BJ (cell line): ENCODE measurements at places on chromosomes 13 and 19. TPM values are rescaled to one million over a fixed set of nuclear protein-coding genes. Genes with fewer than 3 reads are reported as not detected.

Gene TUBA3C
- not detected in 2 replicates for polyA plus RNA-seq

Gene FGF21
- polyA plus RNA-seq = not detected in 2 replicates

Gene KIR3DL1
- polyA plus RNA-seq = not detected in 2 replicates

Gene F7
- 0.05 and 0.11 TPM in 2 replicates for polyA plus RNA-seq

Gene KLF12
- polyA plus RNA-seq = 16.3 and 19.7 TPM in 2 replicates

DNA sequence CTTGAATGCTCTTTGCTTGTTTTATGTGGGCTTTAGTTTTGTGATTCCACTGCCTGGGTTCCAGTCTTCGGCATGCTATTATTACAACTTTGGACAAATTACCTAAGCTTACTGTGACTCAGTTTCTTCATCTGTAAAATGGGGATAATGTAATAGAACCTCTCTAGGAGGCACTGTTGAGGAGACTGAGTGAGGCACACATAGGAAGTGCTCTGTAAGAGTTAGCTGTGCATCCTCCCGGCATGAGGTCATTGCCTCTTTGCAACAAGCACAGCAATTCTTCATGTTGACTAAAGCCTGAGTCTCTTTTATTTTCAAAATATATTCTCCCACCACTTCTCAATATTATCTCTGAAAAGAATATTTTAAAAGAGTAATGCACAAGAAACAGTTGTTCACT, 227.4 kb downstream of the DLEU7 start:
- no peak for DNase-seq

DNA sequence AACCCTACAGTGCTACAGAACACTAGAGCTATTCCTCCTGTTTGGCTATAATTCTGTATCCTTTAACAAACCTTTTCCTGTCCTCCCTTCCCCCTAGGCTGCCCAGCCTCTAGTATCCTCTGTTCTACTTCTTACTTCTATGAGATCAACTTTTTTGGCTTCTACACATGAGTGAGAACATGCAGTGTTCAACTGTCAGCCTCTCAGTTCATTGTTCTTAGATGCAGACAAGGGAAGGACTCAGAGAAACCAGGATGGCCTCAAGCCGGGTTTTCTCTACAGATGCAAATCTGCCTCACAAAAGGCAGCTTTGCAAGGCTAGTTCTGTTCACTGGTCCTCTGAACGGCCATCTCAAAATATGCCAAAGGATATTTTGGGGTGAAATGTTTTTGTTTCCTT, 18.4 kb downstream of the AMER2 start:
- no peak for DNase-seq

DNA sequence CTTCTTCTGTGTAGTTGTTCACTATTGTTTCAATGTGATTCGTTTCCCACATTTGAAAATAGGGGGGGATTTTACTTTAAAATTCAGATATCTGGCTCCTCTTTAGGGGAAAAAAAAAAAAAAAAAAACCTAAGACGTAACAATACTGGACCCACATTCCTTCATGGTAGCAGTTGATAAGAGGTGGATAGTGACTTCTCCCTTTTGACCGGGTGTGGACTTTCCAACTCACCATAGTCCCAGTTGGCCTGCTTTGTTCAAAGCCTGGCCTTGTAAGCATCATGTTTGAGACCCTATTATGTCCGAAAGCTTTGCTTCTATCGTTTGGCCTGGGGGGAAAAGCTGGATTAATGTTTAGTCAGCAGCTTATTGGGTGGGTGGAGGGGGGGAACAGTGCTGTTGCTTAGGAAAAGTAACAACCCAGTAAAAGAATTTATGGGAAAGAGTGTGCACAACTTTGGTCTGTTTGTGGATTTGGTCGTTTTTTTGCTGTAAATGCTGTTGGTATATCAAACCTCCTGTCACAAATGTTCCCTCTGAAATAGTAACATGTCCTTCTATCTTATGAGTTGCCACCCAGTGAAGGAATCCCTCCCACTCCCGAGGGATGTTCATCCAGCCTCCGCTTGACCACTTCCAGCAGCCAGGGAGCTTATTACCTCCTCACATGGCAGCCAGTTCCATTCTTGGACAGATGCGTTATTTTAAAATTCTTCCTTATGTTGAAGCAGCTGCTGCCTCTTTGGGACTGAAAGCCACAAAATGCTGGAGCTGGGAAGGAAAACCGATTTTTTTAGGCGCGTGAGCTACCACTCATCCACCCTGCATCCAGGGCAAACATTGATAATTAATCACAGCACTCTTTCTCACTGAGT, 10.4 kb downstream of the SAMD4B start:
- DNase-seq = no peak

DNA sequence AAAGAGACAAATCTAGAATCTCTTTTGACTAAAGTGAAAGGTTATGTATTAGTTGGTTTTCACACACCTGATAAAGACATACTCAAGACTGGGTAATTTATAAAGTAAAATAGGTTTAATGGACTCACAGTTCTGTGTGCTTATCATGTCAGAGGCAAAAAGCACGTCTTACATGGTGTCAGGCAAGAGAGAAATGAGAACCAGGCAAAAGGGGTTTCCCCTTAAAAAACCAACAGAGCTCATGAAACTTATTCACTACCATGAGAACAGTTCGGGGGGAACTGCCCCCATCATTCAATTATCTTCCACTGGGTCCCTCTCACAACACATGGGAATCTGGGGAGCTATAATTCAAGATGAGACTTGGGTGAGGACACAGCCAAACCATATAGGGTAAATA, 486.8 kb downstream of the DACH1 start:
- DNase-seq = no peak

GRCh38 chr13:98613591-98613990, 36.7 kb upstream of the STK24 start:
- DNase-seq = no peak

DNA sequence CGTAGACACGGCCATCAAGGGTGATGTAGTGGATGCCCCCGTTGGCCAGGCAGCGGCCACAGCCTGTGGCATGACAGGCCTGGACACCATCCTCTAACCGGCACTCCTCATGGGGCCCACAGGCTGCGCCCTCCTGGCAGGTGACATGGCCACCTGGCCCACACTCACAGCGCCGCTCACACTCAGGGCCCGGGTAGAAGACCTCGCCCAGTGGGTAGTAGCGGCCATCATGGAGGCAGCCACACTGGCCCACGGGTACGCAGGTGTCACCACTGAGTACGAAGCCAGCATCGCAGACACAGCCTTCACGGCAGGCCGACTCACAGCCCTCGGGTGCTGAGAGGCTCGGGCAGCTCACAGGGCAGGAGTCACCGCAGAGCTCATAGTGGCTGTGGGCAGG, 27.2 kb upstream of the FBL start:
- DNase-seq = no peak

DNA sequence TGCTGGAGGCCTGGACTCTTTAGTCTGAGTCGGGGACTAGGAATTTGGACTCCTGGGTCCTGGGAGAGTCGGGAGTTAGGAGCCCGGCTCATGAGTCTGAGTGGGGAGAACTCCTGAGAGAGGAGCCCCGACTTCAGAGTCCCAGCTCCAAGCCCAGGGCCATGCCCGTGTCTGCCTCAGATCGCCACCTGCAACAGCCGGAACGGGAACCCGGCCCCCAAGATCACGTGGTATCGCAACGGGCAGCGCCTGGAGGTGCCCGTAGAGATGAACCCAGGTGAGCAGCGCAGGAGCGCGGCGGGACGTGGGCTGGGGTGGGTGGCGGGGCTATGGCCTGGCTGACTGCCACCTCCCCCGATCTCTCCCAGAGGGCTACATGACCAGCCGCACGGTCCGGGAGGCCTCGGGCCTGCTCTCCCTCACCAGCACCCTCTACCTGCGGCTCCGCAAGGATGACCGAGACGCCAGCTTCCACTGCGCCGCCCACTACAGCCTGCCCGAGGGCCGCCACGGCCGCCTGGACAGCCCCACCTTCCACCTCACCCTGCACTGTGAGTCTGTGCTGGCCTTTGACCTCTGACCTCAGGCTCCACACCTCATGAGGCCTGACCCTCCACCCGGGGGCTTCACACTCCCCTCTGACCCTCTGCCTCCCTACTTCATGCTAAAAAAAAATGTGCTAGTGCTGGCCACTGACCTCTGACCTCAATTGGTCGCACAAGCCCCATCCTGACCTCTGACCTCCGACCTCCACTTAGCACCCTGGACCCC, 4.4 kb downstream of the BCAM start:
- no peak for DNase-seq

GRCh38 chr13:70483599-70484276, 375.5 kb upstream of the KLHL1 start:
- no peak for DNase-seq

DNA sequence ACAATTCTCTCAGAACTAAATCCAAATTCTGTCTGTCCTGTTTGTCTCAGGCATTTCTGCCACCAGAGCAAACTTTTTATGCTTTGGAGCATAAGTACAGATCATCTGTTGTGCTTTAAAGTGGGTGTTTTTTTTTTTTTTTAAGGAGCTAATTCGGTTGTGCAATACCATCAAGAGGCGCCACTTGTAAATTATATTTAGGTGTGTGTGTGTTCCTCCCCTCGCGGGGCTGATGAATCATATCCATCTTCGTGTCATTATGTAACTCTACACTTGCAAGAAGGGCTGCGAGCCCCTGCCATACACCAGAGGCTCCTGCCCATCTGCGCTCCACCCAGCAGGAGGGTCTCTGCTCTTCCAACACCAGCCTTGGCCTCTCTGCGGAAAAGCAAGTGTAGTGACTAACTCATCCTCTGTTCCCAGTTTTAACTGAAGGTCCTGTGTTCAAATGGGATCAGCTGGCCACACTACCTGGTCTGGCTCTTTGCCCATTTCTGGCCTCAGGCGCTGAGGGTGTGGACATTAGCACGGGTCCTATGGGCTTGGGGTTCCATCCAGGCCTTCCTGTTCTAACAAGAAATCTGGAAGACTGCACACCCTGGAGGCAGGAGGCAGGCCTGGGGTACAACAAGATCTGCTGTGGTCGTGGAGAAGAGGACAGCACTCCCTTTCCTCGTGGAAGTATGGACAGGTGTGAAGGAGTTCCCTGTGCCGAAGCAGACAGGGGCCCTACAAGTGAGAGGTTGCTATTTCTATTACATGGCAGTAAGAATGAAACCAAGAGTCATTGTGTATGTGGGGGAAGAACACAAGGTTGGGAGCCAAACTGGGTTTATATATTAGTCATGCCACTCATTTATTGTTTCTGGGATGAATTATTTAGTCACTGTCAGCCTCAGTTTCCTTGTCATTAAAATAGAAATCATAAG, 96.1 kb upstream of the MBNL2 start:
- DNase-seq = no peak

DNA sequence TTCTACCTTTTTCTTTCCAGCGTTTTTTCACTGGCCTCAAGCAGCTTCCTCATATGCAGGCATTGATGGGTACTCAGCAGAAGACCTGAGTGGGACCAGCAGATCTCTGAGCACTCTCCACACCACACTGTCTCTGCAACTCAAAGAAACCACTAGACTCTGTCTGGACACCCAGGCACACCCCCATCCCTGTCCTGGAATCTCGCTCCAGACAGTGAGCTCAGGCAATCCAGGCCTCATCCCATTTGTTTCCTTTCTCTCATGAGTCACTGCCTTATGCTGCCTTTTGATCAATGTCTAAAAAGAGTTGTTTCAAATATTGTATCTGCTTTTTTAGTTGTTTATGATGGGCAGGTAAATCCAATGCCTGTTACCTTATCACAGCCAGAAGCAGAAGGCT, 19.7 kb upstream of the POP4 start:
- DNase-seq = no peak

GRCh38 chr13:114035583-114036531, 62.0 kb upstream of the C13orf46 start:
- DNase-seq = no peak

GRCh38 chr19:48484931-48485612, 15.9 kb downstream of the CYTH2 start:
- DNase-seq = no peak

DNA sequence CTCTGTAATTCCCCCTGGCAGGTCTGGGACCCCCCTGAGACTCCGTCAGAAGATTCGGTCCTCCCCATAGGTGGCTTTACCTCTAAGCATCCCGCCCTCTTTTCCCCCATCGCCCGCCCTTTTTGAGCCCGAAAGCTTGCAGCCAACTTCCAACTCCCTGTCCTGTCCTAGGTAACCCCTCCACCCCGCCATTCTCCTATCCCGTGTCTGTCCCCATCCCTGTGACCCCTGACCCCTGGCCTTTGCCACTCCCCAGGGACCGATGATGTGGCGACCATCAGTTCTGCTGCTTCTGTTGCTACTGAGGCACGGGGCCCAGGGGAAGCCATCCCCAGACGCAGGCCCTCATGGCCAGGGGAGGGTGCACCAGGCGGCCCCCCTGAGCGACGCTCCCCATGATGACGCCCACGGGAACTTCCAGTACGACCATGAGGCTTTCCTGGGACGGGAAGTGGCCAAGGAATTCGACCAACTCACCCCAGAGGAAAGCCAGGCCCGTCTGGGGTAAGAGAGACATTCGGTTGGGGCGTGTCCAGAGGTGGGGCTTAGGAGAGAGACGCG, 488 bp downstream of the RCN3 start:
- DNase-seq = no peak

DNA sequence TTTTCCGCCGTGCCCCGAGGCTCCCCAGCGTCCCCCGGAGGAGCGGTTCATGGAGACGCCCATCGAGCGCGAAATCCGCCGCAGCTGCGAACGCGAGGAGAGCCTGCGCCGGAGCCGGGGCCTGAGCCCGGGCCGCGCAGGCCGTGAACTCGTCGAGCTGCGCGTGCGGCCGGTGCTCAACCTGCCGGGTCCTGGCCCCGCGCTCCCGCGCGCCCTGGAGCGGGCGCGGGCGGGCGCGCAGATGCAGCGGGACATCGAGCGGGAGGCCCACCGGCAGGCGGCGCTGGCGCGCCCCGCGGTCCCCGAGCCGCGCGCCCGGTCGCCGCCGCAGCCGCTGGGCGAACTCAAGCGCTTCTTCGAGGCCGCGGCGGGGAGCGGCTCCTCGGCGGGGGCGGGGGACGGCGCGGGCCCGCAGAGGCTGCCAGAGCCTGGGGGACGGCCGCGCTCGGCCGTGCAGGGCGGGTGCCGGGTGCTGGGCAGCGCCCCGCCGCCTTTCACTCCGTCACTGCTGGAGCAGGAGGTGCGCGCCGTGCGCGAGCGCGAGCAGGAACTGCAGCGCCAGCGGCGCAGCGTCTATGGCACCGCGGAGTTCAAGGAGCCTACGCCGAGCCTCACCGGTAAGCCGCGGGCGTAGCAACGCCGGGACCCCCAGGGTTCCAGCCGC, 807 bp downstream of the MISP3 start:
- no peak for DNase-seq

- DNase-seq = no peak
Observed at GRCh38 chr13:55245005-55245644, 1895.6 kb upstream of the PRR20A start.

GRCh38 chr19:8370176-8371010, 6.4 kb downstream of the ANGPTL4 start:
- DNase-seq = no peak

DNA sequence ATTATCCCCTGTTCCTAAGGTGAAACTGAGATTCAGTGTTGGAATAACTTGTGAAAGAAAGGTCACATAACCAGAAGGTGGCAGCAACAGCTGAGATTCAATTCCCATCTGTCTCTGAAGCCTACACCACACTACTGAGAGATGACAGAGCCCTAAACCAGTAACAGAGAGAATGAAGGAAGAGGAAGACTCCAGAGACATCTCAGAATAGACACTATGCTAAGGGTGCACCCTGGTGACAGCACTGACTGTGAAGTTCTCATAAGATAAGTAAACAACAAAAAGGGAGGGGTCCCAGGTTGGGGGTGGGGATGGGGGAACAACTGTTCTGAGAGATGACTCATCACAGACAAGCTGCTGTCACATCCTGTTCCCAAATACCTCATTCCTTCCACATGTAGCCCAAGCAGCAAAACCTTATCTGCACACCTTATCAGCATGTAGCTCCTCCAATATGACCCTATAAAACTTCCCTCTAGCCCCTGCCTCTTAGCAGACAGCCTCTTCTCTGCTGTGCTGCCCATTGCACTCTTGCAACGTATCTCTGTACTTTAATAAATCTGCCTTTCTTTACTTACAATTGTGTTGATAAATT, 46.5 kb downstream of the UTP14C start:
- no peak for DNase-seq
